ENCODE measurements at places on chromosomes 3 and 15.

DNA sequence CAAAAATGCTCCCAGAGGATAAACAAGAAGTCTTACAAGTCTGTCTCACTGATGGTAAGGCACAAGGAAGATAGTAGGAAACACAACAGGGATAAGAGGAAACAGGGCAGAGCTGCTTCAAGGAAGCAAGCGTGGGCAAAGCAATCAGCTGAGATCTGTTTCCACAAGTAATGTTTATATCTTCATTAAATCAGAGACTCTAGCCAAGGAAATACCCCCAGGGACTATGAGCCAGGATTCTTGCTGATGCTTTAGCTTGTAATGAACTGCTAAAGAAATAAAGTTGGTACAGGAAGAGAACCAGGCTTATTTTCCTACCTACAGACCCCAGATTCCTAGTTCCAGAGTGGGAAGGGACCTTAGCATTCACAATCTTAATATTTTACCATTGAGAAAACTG, 112.7 kb upstream of the C3orf80 start:
- DNase-seq = no peak

DNA sequence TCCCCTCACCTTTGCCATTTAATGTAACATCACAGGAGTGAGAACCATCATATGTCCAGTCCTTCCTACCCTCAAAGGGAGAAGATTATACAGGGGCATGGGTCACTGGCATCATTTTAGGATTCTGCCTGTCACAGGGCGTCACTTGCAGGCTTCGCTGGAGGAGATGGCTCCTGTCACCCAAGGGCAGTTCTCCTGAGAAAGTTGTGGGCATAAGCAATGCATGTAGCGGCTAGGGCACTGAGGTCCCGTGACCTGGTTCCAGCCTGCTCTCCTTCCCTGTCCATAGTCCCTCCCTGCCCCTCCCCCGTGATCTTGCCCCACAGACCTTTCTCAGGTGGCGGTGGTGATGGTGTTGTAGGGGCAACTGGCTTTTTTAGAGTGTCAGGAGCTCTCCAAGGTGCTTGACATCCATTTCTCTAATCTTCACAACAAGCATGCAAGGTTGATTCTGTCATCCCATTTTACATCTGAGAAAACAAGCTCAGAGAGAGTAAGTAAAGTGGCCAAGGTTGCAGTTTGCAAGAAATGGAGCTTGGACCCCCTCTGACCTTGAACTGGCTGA, 241.5 kb upstream of the CTDSPL start:
- DNase-seq = no peak

DNA sequence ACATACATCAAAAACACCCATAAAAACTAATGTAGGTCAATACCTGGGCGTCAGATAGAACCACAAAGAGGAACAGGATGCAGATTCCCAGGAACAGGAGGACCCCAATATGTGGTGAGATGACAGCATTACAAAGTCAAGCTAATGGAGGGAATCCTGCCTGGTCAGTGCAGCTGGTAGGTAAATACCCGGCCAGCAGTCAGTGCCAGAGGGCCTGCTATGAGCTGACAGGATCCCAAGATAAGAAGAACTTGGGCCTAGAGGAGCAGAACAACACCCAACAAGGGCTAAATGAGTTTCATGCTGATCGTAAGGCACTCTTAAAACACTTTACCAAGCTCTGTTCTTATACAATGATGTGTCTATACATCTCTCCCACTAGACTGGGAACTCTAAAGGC, 61.2 kb upstream of the KCNMB2 start:
- DNase-seq = no peak

- DNase-seq = no peak
These were observed 124.5 kb upstream of the ATP10A start for GRCh38 chr15:25987638-25988037.

- DNase-seq = no peak
These were observed 1.2 kb upstream of the LINGO1 start for GRCh38 chr15:77633913-77634265.

GRCh38 chr3:68874551-68875348, 57.6 kb downstream of the TAFA4 start:
- no peak for DNase-seq

DNA sequence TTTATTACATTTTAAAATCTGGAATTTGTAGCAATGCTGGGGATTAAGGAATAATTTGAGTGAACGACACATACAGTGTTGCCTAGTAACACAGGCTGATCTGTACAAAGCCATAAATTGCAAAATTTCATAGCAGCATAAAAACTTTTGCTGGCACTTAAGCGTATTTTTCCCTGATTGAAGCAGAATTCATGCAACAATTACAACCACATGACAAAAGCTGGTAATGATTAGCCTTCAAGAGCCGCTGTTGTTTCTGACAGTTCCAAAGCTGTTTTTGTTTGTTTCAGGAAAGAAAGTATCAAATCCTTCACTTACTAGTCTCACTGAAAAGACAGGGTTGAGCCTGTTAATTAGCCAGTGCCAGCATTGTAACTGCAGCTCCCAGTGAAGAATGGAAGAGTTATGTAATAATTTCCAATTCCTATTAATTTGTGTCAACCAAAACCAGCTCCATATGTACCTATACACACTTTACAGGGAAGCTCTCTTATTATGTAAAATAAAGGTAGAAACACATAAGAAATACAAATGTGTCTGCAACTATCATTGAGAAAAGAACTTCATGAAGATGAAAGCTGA, 60.7 kb downstream of the AGTR1 start:
- no peak for DNase-seq

GRCh38 chr15:45112591-45113379, 1.2 kb downstream of the DUOX2 start:
- DNase-seq = no peak

DNA sequence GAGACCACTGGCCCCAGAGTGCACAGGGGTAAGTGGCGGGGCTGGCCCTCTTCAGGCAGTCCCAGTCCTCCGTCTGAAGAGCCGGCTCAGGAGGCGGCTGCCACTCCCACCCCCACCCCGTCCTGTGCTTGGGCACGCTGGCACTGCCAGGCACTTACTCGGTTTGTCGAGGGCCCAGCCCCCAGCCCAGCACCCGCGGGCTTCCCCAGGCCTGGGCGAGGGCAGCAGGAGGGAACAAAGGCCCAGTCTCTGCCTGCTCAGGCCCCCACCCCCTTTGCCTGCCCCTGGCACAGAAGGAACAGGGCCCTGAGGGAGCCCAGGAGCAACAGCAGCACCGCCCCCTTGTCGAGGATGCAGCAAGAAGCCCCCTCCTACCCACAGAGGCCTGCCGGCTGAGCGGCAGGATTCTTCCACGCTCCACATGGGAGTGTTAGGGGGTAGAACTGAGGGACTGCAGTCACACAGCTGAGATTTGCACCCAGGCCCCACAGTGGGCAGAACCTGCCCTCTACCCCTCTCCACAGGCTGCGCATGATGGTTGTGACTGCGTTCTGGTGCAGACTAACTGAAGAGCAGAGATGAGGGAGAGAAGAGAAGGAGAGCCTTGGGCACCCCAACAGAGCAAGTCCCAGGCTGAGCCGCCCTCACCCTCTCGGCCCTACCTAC, 8.9 kb downstream of the DUSP7 start:
- DNase-seq = no peak

- peak; percentile 56 for DNase-seq
These were observed 178.8 kb downstream of the NSMCE3 start for GRCh38 chr15:29090617-29091466.

GRCh38 chr3:16174026-16174355, 489 bp upstream of the GALNT15 start:
- DNase-seq = no peak

DNA sequence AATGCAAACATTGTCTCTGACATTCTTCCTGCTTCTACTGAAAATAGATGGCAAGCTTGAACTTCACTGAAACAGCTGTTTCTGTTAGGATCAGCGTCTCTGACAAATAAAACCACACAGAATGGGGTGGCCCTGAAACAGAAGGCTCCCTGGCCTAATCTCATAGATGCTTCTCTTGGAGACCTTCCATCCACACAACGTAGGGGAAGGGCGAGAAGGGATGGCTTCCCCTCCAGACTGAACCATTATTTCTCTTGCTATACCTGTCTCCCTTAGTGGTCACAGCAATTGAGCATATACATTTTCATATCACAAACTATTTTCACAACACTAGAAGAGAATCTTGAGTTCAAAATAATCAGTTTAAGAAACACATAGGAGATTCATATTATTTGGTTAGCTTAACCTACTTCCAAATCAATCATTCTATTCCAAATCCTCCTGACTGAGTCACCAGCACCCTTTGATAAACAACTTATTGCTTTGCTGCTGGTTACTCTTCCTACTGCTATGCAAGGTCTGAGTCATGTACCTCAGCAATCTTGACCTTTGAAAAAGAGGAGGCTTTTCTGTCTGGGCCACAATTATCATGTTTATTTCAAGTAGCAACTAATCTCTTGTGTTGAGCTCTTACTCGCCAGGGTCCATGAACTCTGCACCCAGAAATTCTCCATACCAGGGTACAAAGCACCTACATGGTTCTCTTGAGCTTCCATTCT, 45.5 kb downstream of the CBLB start:
- no peak for DNase-seq

GRCh38 chr3:139301183-139301582, 42.6 kb upstream of the MRPS22 start:
- no peak for DNase-seq

- DNase-seq = no peak
These were observed 54.9 kb downstream of the KIF9 start for GRCh38 chr3:47227678-47228077.

DNA sequence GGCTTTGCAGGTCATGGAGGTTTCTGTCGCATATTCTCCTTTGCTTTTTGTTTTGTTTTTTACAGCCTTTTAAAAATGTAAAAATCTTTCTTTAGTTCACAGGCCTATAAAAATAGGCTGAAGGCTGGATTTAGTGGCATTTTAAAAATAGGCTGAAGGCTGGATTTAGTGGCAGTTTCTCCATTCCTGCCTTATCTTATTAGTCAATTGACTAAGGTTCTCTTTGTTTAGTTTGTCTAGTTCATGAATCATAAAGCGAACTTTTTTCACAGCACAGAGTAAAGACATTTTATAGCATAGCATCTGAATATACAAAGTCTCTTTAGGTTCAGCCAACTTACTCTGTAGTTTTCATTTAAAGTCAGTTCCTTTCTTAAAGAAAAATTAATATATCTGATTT, 31.4 kb downstream of the AP4E1 start:
- DNase-seq = no peak

GRCh38 chr3:157363393-157363792, 73.3 kb upstream of the PTX3 start:
- no peak for DNase-seq

DNA sequence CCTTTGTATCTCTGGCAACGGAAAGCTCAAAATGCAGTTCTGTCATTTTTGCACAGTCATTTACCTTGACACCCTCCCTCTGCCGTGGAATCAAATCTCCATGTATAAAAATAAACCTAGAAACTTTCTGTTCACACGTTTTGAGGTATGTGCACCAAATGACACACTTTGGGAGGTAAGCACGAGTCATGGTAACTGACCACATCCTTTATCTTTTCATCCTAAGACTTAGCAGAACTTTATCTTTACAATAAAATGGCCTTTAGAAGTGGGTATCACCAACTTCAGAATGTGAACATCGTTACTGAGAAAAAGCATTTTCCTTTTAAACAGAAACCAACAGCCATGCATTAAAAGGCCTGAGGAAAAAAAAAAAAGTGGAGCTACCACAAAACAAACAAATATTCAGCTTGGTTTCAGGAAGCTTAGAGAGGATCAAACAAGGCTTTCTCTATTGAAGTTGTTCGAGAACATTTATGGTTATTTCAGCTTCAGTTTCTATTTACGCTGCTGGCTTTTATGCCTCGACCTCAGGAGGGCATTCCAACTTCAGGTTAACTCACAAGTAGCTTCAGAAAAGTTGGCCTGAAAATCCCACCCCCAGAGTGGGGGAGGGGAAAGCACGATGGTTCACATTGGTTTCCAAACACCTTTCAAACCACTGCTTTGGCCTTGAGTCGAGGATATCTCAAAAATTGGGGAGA, 171.1 kb upstream of the ICE2 start:
- DNase-seq = peak; percentile 31

DNA sequence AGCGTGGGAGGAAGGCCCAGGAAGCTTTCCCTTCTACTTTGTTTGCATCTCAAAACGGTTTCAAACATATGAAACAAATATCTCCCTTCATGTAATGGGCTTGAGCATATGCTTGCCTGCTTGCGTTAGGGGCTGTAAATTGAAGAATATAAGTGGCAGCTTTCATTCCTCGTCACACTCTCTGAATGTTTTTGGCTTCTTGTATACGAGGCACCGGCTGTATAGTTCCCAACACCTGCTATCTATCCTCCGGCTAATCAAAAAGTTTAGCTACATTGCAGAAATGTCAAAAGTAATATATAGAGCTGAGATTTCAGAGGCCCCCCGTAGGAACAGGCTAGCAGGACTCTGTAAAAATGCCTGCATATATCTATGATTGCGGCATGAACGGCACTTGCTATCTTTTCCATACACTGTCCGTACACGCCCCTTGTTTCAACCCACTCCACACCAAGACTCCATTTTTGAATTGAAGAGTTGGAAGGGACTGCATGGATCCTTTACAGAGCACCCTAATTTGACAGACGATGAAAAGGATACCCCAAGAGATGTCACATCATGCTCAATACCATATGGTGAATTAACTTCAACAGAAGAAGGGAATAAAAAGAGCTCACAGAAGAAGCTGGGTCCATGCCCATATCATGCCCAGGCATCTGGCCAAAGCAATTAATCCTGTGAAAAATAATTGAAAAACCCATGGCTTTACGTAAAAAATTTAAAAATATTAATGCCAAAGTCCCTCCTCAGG, 2.5 kb downstream of the MASP1 start:
- DNase-seq = no peak

DNA sequence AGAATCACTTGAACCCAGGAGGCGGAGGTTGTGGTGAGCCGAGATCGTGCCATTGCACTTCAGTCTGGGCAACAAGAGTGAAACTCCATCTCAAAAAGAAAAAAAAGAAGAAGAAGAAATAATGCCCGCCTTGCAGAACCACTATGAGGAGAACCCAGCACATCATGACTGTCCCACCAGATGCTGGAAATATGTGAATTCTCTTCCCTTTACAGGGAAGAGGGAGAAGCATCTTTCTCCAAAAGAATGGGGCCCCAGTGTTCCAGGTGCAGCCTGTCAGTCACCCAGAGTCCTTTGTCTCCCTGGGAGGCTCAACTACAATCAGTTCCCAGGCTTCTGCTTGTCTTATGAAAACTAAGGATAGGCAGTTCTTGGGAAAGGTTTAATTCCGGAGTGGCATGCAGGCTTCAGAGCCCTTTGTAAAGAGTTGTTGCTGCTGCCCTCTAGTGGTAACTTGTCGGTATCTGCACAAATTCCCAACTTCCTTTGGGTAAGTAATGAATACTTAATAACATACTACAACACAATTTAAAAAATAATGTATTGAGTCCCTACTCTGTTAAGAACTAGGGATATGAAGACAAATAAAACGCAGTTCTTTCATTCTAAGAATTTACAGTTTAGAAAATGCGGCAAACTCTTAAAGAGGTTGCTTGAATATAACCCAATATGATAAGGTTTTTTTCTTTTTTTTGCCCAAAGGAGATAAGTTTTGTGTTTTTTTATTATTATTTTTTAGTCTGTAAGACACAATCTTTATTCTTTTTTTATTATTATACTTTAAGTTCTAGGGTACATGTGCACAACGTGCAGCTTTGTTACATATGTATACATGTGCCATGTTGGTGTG, 18.6 kb upstream of the TICRR start:
- DNase-seq = peak; percentile 49

- DNase-seq = no peak
These were observed 16.5 kb downstream of the TBC1D23 start for GRCh38 chr3:100277255-100277800.
